T-helper 17 cell (primary cell): ENCODE measurements at places on chromosomes 6 and 20. TPM values are rescaled to one million over a fixed set of nuclear protein-coding genes. Genes with fewer than 3 reads are reported as not detected.
A peak's percentile ranks its signal among the peaks of the same experiment; 100 is the strongest.

- H3K4me3 ChIP-seq: no peak overlapping the region
- H3K36me3 ChIP-seq: peaks cover 2% of the 10 kb centered on the region
- H3K27me3 ChIP-seq: peaks cover 74% of the 10 kb centered on the region
- no peak overlapping the region for H3K27ac ChIP-seq
Observed at GRCh38 chr6:47303861-47304260, 5.8 kb downstream of the TNFRSF21 start.

DNA sequence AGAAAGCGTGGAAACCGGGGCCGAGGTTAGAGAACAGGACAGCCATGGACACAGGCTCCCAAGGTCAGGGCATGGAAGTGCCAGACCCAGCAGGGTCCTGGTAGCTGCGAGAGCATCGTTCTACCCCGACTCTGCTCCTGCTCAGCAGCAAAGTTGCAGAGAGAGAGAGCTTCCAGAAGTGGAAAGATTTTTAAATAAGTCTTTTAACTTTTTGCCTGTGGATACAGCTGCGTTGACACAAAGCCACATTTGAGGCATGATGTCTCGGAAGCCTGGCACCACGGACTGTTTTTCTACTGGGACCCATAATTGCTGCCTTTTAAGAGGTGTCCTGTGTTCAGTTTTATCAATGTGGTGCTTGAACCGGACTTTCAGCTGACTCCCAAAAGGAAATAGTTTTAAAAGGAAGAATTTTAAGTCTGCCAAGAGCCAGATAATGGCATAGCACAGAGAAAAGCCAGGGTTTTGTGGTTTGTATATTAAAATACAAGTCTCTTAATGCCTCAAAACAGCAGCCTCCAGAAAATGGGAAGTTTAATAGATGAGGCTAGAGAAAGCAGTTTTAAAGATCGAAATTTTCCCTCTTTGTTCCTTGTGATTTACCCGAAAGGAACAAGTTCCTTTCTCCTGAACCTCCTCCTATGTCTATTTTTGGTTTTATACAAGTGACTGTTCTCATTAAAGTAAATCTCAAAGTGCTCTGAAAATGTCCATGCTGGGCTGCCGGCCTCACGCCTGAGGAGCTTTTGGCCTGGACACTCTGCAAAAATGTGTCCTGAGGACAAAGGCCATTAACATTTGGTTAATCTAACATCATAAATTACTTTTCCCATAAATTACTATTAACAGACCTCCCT lies 91.5 kb downstream of the RIN2 start:
- no peak for DNase-seq
- H3K27ac ChIP-seq: no peak overlapping the region
- H3K4me3 ChIP-seq: no peak overlapping the region
- H3K36me3 ChIP-seq: peaks cover 2% of the 10 kb centered on the region
- H3K27me3 ChIP-seq: peaks cover 16% of the 10 kb centered on the region

- H3K4me1 ChIP-seq: peaks cover 9% of the 10 kb centered on the region
- H3K36me3 ChIP-seq: peaks cover 4% of the 10 kb centered on the region
- no peak overlapping the region for H3K4me3 ChIP-seq
- no peak overlapping the region for H3K27ac ChIP-seq
- H3K27me3 ChIP-seq: no peaks in the 10 kb centered on the region
- DNase-seq: no peak
Observed at GRCh38 chr20:62011938-62012534, 53.6 kb downstream of the TAF4 start.

GRCh38 chr20:8344631-8345030 lies 212.6 kb downstream of the PLCB1 start:
- no peaks in the 10 kb centered on the region for H3K27me3 ChIP-seq
- H3K27ac ChIP-seq: no peak overlapping the region
- no peak overlapping the region for H3K4me3 ChIP-seq
- H3K4me1 ChIP-seq: peaks cover 4% of the 10 kb centered on the region
- DNase-seq: no peak

GRCh38 chr6:139533171-139533570 lies 158.7 kb upstream of the CITED2 start:
- peaks cover 38% of the 10 kb centered on the region for H3K4me1 ChIP-seq
- H3K36me3 ChIP-seq: no peaks in the 10 kb centered on the region

- no peaks in the 10 kb centered on the region for H3K27me3 ChIP-seq
- H3K4me1 ChIP-seq: peaks cover 64% of the 10 kb centered on the region
- H3K36me3 ChIP-seq: peaks cover 17% of the 10 kb centered on the region
- H3K27ac ChIP-seq: peak overlapping the region; percentile 100
- DNase-seq: no peak
Observed at GRCh38 chr6:30572148-30572547, 906 bp downstream of the ABCF1 start.

The ID4 gene
- total RNA-seq: not detected
